ENCODE measurements at places on chromosomes 4 and X.

GRCh38 chr4:137819964-137820383, 287.7 kb upstream of the PCDH18 start:
- peak; percentile 50 for DNase-seq

GRCh38 chrX:150361777-150362351, 1.3 kb upstream of the MAMLD1 start:
- DNase-seq: no peak

DNA sequence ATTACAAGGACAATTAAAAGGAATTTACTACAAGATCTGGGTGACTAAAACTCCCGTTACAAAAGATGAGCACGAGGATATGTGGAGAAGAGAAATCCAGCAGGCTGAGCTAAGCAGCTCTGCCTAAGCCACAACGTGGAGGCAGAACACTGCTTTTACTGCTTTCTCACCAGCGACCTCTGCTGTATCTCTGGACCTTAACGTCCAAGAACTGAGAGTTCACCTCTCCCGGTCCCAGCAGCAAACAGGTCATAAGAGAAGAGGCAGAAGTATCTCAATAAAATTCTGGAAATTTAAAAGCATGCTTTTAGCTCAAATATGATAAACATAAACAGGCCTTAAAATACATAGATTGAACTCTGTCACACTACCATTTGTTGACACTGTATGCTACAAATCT, 81.0 kb downstream of the ADGRA3 start:
- peak; percentile 13 for DNase-seq

DNA sequence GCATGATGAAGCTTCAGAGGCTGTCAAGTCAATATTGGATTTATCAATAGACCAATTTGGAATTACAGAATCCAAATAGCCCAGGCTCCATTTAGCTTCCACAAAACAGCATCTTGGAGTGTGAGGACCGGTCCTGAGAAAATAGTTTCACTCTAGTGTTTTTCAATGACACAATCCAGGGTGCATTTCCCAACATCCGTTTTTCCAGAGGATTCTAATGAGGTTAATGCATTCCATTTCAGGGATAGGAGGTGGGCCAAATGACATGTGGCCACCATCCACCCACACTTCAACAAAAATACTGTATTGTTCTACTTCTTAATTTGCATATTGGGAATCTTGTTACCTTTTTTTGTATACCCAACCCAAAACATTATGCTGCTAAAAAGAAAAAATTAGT, 229.8 kb upstream of the LDB2 start:
- DNase-seq: no peak

- DNase-seq: no peak
These were observed 101.6 kb upstream of the MAP9 start for GRCh38 chr4:155478336-155478835.

- peak; percentile 40 for DNase-seq
These were observed 285.0 kb upstream of the AADAT start for GRCh38 chr4:170374770-170375169.

- peak; percentile 75 for DNase-seq
These were observed 57.0 kb upstream of the PROM1 start for GRCh38 chr4:16140879-16141249.

GRCh38 chrX:15663439-15663838, 1.2 kb downstream of the CLTRN start:
- DNase-seq: no peak

GRCh38 chr4:151604238-151604637, 156.6 kb downstream of the GATB start:
- DNase-seq: no peak

Data from HCT116 (cell line).